ENCODE measurements at places on chromosomes 3 and 15.

- DNase-seq: no peak
Measured at GRCh38 chr15:51846463-51847230, 17.2 kb downstream of the TMOD3 start.

DNA sequence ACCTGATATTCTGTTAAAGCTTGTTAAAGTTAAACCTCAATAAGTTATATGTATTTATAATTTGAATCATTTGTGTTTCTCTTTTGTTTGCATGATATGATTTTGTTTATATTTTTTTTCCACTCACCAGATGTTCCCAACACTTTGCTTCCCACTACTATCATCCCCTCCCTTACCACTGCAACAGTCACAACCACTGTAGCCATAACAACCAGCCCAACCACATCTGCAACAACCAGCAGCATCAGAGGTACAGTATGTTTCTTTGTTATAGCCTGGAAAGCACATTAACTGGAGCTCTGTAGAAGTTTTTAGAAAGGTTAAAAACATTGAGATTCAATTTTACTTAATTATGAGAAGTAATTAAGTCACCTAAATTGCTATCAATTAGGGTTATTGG is 1011.9 kb downstream of the VGLL3 start:
- no peak for DNase-seq

DNA sequence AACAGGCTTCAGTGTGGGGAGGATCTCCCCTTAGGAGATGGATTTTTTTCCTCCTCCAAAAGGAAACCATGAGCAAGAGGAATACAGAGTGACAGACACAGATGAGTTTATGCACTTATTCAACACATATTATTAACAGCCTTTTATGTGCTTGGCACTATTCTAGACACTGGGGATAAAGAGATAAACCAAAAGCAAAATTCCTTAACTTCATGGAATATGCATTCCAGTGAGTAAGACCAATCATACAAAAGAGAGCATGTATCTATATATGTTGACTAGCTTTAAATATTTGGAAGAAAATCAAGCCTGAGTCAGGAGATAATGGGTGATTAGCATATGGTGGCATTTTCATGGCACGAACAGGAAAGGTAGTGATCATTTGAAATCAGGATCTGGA is 284.4 kb upstream of the RASGRP1 start:
- DNase-seq: no peak

DNA sequence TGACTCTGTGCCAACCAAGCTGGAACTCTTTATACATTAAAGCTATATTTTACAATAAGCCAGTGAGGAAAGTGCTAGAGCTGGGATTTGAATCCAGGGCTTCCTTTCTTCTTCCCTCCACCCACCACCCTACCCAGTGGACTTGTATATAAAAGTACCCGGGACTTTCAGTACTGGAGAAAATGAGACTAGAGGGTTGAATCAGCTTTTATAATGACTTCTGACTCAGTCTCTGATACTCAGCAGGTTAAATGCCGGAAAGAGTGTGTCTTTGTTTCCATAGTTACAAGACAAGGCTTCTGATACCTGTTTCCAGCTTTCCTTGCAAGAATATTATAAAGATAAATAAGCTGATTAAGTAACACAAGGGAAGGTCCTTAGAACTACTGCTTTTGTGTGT is 80.9 kb downstream of the FRMD4B start:
- DNase-seq: no peak

DNA sequence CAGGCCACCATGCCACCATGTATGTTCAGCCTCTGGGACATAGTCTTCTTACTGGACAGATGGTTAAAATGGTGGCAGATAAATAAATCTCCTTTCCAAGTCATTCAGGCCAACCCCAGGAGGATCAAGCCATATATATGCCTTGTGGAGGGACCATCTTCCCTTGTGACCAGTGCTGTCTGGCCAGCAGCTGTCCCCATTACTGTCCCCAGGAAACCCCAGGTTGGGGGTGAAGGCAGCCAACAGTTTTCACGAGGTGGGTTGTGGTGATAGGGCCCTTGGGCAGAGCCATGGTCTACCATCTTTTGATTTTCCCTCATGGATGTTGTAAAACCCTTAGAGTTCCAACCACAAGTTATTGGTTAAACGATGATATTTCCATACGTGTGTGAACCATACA is 48.7 kb upstream of the PCSK6 start:
- no peak for DNase-seq

DNA sequence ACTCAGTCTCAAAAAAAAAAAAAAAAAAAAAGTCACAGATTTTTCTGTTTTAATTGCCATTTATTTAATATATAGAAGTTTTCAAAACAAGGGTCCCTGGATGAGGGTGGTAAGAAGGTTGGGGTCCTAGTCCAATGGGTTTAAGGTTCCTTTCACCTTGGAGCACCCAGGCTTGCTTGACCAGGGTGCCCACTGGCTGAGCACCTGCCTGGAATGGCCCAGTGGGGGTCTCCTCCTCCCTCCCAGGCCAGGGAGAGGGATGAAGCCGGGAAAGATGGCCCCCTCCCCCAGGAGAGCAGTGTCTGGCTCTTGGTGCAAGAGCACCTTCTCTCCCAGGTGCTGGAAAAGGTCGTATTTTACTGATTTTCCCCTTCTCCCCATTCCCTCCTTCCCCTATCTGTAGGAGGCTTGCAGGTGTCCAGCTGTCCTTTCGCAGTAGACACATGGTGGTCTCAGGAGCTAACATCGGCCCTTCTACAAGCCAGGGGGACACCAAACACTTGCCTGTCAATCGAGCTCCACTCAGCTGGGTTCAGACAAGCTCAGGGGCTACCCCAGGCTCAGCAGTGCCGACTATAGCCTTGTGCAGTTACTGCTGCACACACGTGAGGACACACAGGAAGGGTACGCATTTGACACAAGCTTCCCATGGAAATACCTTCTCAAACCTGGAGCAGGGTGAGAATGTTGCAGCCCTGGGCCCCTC is 112.3 kb upstream of the KLF13 start:
- no peak for DNase-seq
